Activated CD4-positive, alpha-beta T cell treated with anti-CD3 and anti-CD28 coated beads, Interleukin-2, amount 50 U/mL, for 24 hours (primary cell): ENCODE measurements at places on chromosomes 11 and 22.

DNA sequence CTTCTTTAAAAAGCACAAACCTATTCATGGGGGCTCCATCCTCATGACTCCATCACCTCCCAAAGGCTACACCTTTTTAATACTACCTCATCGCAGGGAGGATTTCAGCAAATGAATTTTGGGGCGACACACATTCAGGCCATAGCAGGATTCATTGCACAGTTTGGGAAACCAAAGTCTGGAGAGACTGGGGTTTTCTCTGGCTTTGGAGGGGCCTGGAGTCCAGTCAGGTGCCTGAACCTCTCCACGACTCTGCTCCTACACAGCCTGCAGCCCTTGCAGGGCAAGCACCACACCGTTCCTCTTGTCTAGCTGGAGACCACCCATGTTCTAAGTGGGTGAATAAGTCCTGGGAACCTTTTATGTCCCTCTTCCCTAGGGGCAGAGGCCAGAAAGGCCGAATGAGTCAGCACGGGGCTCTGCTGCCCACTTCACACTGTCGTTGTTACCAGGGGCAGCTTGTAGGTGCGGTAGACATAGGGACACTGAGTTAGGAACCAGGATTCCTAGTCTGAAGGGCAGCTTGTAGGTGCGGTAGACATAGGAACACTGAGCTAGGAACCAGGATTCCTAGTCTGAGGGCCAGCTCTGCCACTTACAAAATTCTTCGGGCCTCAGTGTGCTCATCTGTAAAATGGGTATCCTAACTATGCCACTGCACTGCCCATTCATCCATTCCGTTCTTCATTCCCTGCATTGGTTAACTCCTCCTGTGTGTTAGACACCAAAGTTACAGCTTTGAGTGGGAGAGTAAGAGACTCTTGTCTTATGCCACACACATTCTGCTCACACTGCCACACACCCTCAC is 251.7 kb upstream of the B3GAT1 start:
- no peak for DNase-seq

- DNase-seq: no peak
Measured at GRCh38 chr11:9804419-9804902, 140.6 kb downstream of the SWAP70 start.

DNA sequence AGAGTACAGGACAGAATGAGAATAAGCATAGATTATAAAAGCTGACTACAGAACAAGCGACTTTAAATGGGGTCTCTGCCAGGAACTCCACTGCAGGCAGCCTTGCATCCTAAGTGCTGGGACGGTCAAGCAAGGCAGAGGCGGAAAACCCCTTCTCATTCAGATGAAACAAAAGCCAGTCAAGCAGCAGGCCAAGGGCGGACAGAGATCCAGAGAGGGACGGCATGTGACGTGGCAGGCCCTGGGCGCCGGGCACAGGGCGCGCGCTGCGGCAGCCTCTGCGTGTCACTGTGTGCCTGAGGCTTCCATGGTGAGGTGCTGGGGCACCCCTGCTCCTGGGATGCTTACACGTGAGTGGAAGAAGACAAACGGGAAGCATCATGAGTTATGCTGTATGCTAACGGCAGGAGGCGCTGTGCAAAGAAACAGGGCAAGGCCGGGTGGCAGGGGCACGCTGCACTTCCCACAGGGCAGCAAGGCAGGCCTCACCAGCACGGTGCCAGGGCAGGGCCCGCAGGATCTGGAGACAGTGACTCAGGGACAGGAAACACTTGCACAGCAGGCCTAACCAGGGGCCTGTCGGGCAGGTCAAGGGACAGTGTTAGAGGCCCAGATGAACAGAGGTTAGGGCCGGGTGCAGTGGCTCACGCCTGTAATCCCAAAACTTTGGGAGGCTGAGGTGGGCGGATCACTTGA is 6.2 kb downstream of the TOLLIP start:
- no peak for DNase-seq

GRCh38 chr11:114185436-114185835 is 110.8 kb upstream of the NNMT start:
- DNase-seq: no peak

- no peak for DNase-seq
Measured at GRCh38 chr22:37018815-37019308, 385 bp downstream of the TST start.

DNA sequence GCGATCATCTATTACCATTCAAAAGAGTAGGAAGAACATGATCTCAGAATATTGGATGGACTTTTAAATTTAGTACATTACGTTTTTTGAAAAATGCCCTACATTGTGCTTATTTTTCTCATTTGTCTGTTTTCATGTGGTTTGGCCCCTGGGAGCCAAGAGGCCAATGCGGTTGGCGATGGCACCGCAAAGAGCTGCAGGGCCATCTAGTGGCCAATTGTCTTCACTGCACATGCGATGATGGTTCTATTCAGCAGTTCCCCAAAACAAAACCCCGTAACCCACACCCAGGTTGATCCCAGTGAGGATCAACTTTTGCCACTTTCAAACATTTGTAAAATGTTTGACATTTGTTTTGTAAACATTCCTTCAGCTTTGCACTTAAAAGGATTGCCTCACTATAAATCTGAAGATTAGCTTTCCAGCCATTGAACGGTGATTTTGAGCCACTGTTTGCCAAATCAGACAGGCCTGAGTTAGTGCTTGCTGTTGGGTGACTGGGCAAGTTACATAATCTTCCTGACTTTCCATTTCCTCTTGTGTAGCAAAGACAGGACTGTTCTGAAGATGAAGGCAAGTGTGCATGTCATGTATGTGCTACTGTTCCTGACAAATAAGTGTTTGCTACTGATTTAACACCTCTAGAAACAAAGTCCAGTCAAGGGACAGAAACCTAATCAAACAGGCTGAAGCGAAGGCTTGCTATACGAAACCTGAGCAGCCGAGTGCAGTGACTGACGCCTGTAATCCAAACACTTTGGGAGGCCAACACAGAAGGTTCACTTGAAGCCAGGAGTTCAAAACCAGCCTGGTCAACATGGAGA is 29.2 kb upstream of the XBP1 start:
- DNase-seq: peak; percentile 51

GRCh38 chr11:96091476-96091875 is 167.6 kb upstream of the MTMR2 start:
- DNase-seq: no peak

DNA sequence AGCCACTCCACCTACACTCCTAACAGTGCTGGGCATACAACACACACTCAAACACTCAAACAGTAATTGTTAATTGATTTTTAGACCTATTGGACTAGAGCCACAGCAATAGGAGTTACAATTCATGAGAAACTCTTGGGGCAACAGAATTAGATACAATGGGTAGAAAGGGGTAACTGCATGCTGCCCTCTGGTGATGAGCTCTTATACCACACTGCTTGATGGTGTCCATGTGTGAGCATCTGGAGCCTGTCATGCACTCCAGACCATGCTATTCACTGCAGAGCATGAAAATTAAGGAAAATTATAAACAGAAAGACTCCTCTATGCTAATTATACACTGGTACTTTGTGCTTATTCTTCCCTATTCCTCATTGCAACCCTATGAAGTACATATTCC is 975.5 kb upstream of the CCDC90B start:
- DNase-seq: no peak

- no peak for DNase-seq
Measured at GRCh38 chr11:2314525-2315394, 12.9 kb downstream of the TSPAN32 start.

- no peak for DNase-seq
Measured at GRCh38 chr11:38345286-38345685, 1747.2 kb upstream of the RAG2 start.

GRCh38 chr11:19714022-19714386 is 1.4 kb downstream of the NAV2 start:
- DNase-seq: no peak

GRCh38 chr11:45225277-45225676 is 60.9 kb downstream of the SYT13 start:
- no peak for DNase-seq

- no peak for DNase-seq
Measured at GRCh38 chr22:24976442-24977218, 24.1 kb downstream of the KIAA1671 start.

GRCh38 chr11:123065621-123066020 is 3.7 kb upstream of the HSPA8 start:
- DNase-seq: no peak

- no peak for DNase-seq
Measured at GRCh38 chr11:81112718-81113117, 1620.9 kb downstream of the FAM181B start.

- DNase-seq: no peak
Measured at GRCh38 chr22:47851586-47851985, 1089.1 kb downstream of the TBC1D22A start.

- no peak for DNase-seq
Measured at GRCh38 chr22:46355996-46356471, 20.5 kb downstream of the TRMU start.

DNA sequence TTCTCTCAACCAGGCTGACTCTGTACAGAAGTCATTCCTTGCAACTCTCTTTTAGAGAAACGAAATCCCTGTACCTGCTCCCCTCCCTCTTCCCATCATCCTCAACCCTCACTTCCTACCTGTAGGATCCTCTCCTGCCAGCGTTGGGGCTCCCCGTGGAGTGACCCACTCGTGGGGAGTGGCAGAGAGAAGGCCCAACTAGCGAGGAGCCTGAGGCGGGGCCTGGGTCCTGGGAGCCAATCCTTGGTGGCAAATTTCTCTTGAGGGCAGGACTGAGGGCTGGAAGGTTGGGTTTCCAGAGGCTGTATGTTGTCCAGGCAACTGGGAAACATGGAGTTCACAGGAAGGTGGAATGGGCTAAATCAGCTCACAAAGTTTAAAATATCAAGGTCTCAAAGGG is 10.4 kb downstream of the NHERF4 start:
- DNase-seq: no peak

GRCh38 chr11:64316672-64317324 is 561 bp downstream of the TRMT112 start:
- DNase-seq: no peak

DNA sequence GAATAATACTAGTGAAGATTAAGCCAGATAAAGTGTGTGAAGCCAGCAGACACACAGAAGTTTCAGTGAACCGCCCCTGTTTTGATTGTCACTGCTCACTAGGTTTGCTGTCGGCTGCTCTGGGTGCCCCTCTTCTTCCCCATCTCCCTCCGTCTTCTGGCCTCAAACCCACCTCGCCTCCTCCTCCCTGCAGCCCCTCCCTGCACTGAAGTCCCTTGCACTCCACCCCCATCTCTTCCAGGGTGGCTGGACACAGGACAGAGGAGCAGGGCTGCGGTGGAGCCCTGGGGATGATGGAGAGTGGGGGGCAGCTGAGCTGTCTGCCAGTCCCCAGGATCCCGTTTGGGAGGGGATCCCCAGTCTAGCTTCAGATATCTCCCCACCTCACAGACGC is 53.5 kb downstream of the CYTH4 start:
- DNase-seq: no peak

GRCh38 chr11:9936754-9937153 is 272.9 kb downstream of the SWAP70 start:
- no peak for DNase-seq

DNA sequence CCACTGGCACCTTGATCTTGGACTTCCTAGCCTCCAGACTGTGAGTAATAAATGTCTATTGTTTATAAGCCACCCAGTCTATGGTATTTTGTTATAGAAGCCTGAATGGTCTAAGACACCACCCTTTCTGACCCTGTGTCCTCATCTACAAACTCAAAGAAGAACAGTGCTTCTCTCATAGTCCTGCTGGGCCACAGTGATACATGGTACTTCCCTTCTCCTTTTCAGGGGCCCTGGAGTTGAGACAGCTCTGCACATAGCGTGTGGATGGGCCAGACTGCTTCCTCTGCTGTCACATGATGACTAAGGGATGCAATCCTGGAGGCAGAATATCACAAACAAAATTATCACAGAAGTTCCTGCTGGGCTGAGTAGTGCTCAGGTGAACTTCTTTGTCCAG is 5.0 kb downstream of the KCNJ11 start:
- DNase-seq: no peak

- DNase-seq: no peak
Measured at GRCh38 chr11:120133216-120134105, 4.5 kb downstream of the TRIM29 start.

- no peak for DNase-seq
Measured at GRCh38 chr22:36776722-36777121, 803 bp upstream of the IFT27 start.

DNA sequence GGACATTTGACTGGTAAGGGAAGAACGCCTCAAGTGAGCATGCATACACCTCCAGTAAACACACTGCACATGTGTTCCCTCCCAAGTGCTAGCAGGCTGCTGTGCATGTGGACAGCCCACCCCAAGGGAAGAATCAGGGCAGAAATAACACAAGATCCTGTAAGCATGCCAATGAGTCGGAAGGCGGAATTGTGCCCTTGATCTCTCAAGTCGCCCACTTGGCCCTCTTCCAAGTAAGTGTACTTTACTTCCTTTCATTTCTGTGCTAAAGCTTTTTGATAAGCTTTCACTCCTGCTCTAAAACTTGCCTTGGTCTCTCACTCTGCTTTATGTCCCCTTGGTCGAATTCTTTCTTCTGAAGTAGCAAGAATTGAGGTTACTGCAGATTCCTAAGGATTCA is 139.6 kb downstream of the TRPC6 start:
- no peak for DNase-seq

- DNase-seq: no peak
Measured at GRCh38 chr11:62122076-62122475, 1.7 kb upstream of the INCENP start.

GRCh38 chr11:94400839-94401772 is at the start of gene GPR83:
TSS of gene GPR83 (minus strand) at chr11:94401419. CDS start at chr11:94401247, 172 bp downstream.
- DNase-seq: no peak

- no peak for DNase-seq
Measured at GRCh38 chr22:24707470-24707801, 67.1 kb downstream of the PIWIL3 start.

- DNase-seq: no peak
Measured at GRCh38 chr11:119567688-119568582, 145.0 kb upstream of the THY1 start.

DNA sequence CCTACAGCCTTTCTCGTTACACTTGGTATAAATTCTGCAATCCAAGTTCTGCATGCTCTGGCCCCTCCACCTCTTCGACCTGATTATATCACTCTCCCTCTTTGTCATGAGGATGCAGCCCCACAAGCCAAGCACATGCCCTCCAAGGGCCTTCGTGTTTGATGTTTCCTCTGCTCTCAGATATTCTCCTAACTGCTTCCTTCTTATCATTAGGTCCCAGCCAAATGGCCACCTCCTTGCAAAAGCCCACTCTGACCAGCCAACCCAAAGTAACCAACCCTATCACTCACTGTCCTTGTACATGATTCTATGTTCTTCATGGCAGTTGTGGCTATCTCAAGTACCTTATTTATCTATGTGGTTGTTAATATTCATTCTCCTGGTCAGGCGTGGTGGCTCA is 38.3 kb upstream of the LRRC55 start:
- DNase-seq: no peak

DNA sequence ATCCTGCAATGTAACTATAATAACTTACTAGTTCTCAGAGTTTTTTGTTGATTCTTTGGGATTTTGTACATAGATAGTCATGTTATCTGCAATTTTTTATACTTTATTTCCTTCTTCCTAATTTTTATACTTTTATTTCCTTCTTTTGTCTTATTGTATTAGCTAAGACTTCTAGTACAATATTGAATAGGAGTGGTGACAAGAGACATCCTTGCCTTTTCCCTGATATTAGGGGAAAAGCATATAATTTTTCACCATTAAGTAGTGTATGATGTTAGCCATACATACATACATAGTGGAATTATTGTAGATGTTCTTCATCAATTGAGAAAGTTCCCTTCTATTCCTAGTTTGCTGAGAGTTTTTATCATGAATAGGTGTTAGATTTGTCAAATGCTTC is 27.8 kb upstream of the CLTCL1 start:
- DNase-seq: no peak
